ENCODE measurements at places on chromosomes 11 and 22.

- H3K4me3 ChIP-seq = no peak overlapping the region
- no peaks in the 10 kb centered on the region for H3K27me3 ChIP-seq
- no peaks in the 10 kb centered on the region for H3K36me3 ChIP-seq
- H3K27ac ChIP-seq = no peak overlapping the region
- peaks cover 15% of the 10 kb centered on the region for H3K4me1 ChIP-seq
Observed at GRCh38 chr11:44775366-44775984, 48.7 kb downstream of the TSPAN18 start.

DNA sequence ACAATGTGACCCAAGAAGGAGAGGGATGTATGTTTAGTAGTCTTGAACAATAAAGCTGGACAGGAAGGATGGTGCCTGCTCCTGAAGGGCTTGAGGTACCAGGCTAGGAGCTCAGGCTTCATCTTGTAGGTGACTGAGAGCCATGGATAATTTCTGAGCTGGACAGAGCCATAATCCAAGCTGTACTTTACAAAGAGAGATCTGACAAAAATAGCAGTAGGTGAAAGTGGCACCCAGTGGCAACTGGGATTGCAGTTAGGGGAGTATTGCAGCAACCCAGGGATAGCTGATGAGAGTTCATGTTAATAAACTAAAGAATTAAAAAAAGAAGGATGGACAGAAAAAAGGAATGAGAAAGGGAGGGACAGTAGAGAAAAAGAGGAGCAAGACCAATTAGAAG is 7.4 kb downstream of the XRRA1 start:
- no peak overlapping the region for H3K27ac ChIP-seq
- peaks cover 30% of the 10 kb centered on the region for H3K36me3 ChIP-seq
- H3K27me3 ChIP-seq = no peaks in the 10 kb centered on the region
- H3K4me1 ChIP-seq = no peaks in the 10 kb centered on the region
- H3K4me3 ChIP-seq = no peak overlapping the region

- H3K27ac ChIP-seq = no peak overlapping the region
- H3K36me3 ChIP-seq = peaks cover 48% of the 10 kb centered on the region
- H3K4me3 ChIP-seq = no peak overlapping the region
- H3K4me1 ChIP-seq = no peaks in the 10 kb centered on the region
- DNase-seq = no peak
- H3K27me3 ChIP-seq = no peaks in the 10 kb centered on the region
Observed at GRCh38 chr11:68431984-68432645, 28.4 kb upstream of the PPP6R3 start.

GRCh38 chr11:70731271-70732022 is 333.1 kb downstream of the CTTN start:
- no peaks in the 10 kb centered on the region for H3K4me1 ChIP-seq
- H3K27me3 ChIP-seq = no peaks in the 10 kb centered on the region
- H3K4me3 ChIP-seq = no peak overlapping the region

GRCh38 chr22:48045369-48045768 is 1282.9 kb downstream of the TBC1D22A start:
- H3K36me3 ChIP-seq = no peaks in the 10 kb centered on the region
- H3K27me3 ChIP-seq = no peaks in the 10 kb centered on the region
- DNase-seq = no peak
- no peak overlapping the region for H3K27ac ChIP-seq
- H3K4me1 ChIP-seq = no peaks in the 10 kb centered on the region
- H3K4me3 ChIP-seq = no peak overlapping the region

GRCh38 chr22:40791241-40791640 is 27.9 kb downstream of the SLC25A17 start:
- H3K27me3 ChIP-seq = no peaks in the 10 kb centered on the region
- no peak overlapping the region for H3K4me3 ChIP-seq
- H3K27ac ChIP-seq = no peak overlapping the region
- H3K4me1 ChIP-seq = no peaks in the 10 kb centered on the region
- peaks cover 11% of the 10 kb centered on the region for H3K36me3 ChIP-seq

DNA sequence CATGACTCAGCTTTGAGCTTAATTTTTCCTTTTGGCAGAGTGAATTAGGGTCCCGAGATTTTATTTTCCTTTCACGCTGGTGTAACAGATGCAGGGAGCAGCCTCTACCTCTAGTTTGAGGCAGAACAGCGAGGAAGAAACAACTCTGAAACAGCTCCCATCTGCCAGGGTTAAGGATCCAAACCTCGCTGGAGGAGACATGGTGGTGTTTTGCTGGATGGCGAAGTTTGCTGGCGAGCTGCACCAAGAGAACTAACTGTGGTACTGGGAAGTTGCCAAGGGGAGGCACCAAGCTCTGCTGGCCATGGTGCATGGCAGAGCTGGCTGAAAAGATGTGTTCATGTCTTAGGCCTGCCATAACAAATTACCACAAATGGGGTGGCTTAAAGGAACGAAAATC is 7.6 kb upstream of the ALKBH3 start:
- no peak overlapping the region for H3K4me3 ChIP-seq
- H3K27ac ChIP-seq = no peak overlapping the region
- DNase-seq = no peak
- peaks cover 11% of the 10 kb centered on the region for H3K27me3 ChIP-seq

DNA sequence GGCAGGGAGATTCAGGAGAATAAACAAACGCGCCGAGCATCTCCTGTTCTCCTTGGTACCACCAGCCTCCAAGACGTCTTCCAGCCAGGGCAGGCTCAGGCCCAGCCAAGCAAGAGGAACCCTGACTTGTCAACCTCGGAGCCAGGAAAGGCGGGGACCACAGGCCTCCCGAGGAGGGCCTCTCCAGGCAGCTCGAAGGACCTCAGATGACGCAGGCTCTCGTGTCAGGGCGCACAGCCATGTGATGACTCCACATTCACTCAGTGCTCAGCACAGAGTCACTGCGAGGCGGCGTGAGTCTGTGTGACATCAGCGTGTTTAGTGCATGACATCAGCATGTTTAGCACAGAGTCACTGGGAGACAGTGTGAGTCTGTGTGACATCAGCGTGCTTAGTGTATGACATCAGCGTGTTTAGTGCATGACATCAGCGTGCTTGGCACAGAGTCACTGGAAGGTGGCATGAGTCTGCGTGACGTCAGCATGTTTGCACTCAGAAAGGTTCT is 241.4 kb downstream of the BRD1 start:
- no peak overlapping the region for H3K27ac ChIP-seq
- no peaks in the 10 kb centered on the region for H3K36me3 ChIP-seq
- no peaks in the 10 kb centered on the region for H3K4me1 ChIP-seq
- no peak overlapping the region for H3K4me3 ChIP-seq

- no peaks in the 10 kb centered on the region for H3K27me3 ChIP-seq
- no peaks in the 10 kb centered on the region for H3K4me1 ChIP-seq
- DNase-seq = no peak
- no peak overlapping the region for H3K4me3 ChIP-seq
- no peaks in the 10 kb centered on the region for H3K36me3 ChIP-seq
- no peak overlapping the region for H3K27ac ChIP-seq
Observed at GRCh38 chr11:13166036-13166435, 111.6 kb upstream of the BMAL1 start.

DNA sequence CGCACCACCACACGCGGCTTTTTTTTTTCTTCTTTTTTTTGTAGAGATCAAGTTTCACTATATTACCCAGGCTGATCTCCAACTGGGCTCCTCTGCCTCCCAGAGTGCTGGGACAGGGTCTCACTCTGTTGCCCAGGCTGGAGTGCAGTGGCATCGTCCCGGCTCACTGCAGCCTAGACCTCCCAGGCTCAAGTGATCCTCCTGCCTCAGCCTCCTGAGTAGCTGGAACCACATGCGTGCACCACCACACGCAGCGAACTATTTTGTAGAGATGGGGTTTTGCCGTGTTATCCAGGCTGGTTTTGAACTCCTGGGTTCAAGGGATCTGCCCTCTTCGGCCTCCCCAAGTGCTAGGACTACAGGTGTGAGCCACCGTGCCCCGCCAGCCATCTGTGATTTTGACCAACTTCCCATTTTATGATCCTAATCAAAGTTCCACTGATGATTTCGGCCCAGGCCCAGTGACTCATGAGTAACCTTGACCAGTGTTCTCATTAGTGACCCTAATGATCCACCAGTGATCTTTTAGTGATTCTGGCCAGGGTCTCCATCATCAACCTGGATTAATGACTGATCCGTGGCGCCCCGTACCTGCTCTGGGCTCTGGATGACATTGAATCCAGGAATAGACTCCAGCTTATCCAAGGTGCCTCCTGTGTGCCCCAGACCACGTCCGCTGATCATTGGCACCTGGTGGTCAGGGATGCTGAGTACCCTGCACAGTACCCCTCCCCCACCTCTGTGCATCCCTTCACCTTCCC is 1.7 kb downstream of the TYMP start:
- peaks cover 9% of the 10 kb centered on the region for H3K36me3 ChIP-seq
- H3K4me1 ChIP-seq = peaks cover 42% of the 10 kb centered on the region
- H3K4me3 ChIP-seq = no peak overlapping the region
- no peak overlapping the region for H3K27ac ChIP-seq
- H3K27me3 ChIP-seq = peaks cover 26% of the 10 kb centered on the region
- no peak for DNase-seq

GRCh38 chr11:74683941-74684481 is 47.2 kb downstream of the CHRDL2 start:
- no peaks in the 10 kb centered on the region for H3K4me1 ChIP-seq
- no peak overlapping the region for H3K4me3 ChIP-seq
- no peak for DNase-seq
- no peak overlapping the region for H3K27ac ChIP-seq
- H3K27me3 ChIP-seq = no peaks in the 10 kb centered on the region

GRCh38 chr11:10158461-10158860 is 135.6 kb downstream of the SBF2 start:
- no peak for DNase-seq
- peaks cover 8% of the 10 kb centered on the region for H3K4me1 ChIP-seq
- H3K4me3 ChIP-seq = no peak overlapping the region
- H3K27me3 ChIP-seq = no peaks in the 10 kb centered on the region
- no peak overlapping the region for H3K27ac ChIP-seq
- no peaks in the 10 kb centered on the region for H3K36me3 ChIP-seq

- DNase-seq = peak; percentile 78
- H3K36me3 ChIP-seq = peaks cover 21% of the 10 kb centered on the region
- no peaks in the 10 kb centered on the region for H3K27me3 ChIP-seq
- H3K27ac ChIP-seq = peak overlapping the region; percentile 58
- H3K4me3 ChIP-seq = no peak overlapping the region
- peaks cover 30% of the 10 kb centered on the region for H3K4me1 ChIP-seq
Observed at GRCh38 chr22:38214302-38215056, 12.7 kb downstream of the MAFF start.

DNA sequence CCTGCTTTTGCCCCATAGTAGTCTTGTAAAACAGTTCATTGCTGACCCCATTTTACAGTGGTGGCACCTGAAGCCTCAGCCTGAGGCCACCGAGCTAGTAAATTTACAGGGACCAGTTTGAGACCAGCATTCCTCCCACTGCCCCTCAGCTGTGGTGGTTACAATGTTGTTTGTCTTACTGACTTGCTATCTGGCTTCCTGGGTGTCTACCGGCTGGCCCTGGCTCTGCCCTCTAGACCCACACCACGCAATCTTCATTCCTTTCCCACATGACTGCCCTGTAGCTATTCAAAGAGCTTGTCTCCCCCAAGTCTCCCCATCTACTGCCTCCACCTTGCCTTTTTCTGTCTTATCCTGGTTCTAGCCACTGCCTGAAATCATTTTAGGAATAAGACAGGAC is 20.8 kb downstream of the PIK3IP1 start:
- H3K4me1 ChIP-seq = no peaks in the 10 kb centered on the region
- H3K27me3 ChIP-seq = no peaks in the 10 kb centered on the region
- peak overlapping the region; percentile 52 for H3K27ac ChIP-seq
- no peak overlapping the region for H3K4me3 ChIP-seq
- H3K36me3 ChIP-seq = peaks cover 42% of the 10 kb centered on the region

DNA sequence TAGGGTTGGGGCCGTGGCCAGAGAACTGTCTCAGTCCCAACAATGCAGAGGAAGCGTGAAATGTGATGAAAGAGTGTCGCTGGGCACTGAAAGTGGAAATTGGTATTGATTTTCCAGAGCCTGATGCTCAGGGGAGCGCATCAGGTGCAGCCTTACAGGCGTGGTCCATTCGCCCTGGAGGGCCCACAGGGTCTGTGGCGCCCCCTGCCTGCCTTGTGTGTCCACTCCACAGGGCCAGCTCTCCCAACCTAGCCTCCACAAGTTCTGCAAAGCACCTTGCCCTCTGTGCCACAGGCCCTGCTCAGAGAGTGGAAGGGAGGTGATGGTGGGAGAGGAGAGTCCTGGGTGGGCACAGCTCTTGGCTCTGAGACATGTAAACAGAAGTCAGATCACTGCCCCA is 54.9 kb upstream of the LMO1 start:
- H3K4me1 ChIP-seq = no peaks in the 10 kb centered on the region
- H3K27ac ChIP-seq = no peak overlapping the region
- no peak overlapping the region for H3K4me3 ChIP-seq
- no peaks in the 10 kb centered on the region for H3K27me3 ChIP-seq
- no peaks in the 10 kb centered on the region for H3K36me3 ChIP-seq

DNA sequence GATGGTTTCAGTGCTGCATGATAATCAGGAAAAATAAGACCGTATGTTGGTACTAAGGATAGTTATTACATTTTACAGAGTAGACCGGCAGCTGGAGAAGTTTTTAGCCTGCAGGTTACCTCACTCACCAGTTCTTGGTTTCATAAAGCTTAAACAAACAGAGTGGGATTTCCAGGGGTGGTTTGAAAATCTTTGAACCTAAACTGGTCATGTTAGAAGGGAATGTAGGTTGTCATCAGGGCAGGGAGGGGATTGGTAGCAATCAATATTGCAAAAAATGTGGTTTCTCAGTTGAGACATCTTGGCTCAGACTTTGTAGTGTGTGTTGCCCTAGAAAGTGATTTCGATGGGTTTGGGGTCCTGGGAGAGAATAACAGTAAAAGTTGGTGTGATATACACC is 17.5 kb downstream of the EXT2 start:
- H3K4me1 ChIP-seq = no peaks in the 10 kb centered on the region
- H3K27me3 ChIP-seq = no peaks in the 10 kb centered on the region
- H3K36me3 ChIP-seq = peaks cover 20% of the 10 kb centered on the region
- no peak for DNase-seq
- H3K27ac ChIP-seq = no peak overlapping the region
- H3K4me3 ChIP-seq = no peak overlapping the region

GRCh38 chr11:68694431-68695297 is 10.3 kb downstream of the GAL start:
- H3K4me1 ChIP-seq = no peaks in the 10 kb centered on the region
- H3K36me3 ChIP-seq = no peaks in the 10 kb centered on the region
- no peak overlapping the region for H3K4me3 ChIP-seq
- peaks cover 17% of the 10 kb centered on the region for H3K27me3 ChIP-seq

DNA sequence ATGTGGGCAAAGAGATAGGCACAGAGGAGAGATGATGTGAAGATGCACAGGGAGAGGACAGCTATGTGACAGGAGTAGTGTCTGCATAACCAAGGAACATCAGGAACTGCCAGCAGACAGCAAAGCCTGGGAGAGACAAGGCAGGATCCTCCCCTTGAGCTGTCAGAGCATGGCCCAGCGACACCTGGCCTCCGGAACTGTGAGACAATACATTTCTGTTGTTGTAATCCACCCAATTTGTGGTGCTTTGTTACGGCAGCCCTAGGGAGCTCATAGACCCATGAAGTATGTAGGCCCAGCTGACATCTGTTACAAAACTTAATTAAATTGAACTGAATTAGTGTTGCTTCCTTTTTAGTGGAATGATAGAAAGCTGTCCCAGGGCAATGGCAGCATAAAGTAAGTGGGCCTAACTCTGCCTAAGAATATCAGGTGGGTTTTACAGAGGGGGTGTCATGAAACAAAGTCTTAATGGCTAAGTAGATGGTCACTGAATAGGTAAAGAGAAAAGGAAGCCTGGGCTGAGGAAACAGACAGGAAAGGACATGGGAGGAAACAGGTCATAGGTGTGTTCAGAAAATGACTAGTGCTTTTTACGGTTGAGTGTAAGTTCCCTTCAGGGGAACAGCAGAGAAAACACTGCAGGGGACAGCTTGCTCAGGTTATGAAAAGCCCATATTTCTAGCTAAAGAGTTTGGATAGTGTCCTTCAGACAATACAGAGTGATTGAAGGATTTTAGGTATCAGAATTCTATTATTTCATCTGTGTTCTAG is 24.8 kb downstream of the RASSF10 start:
- H3K27ac ChIP-seq = no peak overlapping the region
- DNase-seq = no peak
- H3K4me1 ChIP-seq = no peaks in the 10 kb centered on the region
- no peaks in the 10 kb centered on the region for H3K36me3 ChIP-seq
- peaks cover 6% of the 10 kb centered on the region for H3K27me3 ChIP-seq
